ENCODE measurements at places on chromosomes 1 and 21.

DNA sequence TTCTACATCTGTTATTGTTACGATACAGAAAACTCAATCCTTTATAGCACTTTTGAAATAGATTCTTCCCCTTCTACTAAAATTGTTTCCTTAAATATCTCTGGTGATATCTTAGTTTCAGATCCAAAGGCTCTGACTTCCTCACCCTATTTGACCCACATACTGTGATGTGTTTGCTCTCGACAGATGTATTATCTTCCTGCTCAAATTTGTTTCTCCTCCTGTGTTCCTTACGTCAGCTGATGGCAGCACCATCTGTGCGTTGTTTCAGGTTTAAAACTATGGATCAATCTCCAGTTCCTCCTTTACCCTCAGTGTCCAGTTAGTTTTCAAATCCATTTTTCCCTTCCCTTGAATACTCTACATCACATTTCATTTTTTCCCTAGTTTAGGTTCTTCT is 274.4 kb downstream of the RYR2 start:
- no peak for DNase-seq

- no peak for DNase-seq
Observed at GRCh38 chr1:109613361-109614147, 5.9 kb downstream of the GNAT2 start.

GRCh38 chr1:212012034-212012740 is 23.2 kb downstream of the INTS7 start:
- peak; percentile 79 for DNase-seq

- DNase-seq: no peak
Observed at GRCh38 chr1:204092632-204093420, 19.9 kb downstream of the SOX13 start.

GRCh38 chr1:176434234-176434633 is 28.7 kb upstream of the PAPPA2 start:
- no peak for DNase-seq

DNA sequence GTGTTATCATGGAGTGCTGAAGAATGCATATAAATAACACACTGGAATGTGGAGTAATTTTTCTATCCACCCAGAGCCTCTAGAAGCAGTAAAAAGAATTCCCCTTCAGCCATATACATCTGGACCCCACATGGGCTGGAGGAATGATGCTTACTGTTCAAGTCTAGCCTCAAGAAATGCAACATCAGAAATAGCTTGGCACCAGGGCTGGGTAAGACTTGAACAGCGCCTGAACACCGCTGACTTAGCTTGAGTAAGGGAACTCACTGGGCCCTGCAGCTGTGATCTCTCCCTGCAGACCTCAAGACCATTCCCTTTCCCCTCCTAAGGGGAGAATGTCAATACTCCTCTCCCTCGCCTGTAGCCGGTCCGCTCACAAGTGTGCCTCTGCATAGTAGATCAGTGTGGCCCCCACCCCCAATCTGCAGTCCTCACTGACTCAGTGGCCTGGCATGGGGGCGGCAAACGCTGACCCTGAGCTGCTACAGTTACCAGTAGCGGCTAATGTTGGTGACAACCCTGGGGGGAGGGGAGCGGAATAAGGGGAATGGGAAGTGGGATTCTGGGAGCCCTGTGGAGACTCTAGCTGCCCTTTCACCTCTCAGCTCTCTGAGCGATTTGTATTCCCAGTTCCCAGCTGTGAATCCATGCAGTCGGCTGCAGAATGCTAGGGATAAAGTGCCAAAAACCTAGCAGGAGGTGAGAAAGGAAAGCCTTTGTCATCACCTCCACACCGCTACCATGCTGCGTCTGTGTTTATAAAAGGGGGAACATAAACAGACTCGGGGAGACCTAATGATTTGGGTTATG is 483.9 kb downstream of the DISC1 start:
- DNase-seq: no peak

Measured in activated CD4-positive, alpha-beta T cell treated with anti-CD3 and anti-CD28 coated beads, Interleukin-10, Interleukin-2, amounts not matched to agents 100 ng/mL and 50 ng/mL, durations not matched to agents 16 hours and 8 hours (primary cell).